ENCODE measurements at places on chromosomes 12 and 14.

DNA sequence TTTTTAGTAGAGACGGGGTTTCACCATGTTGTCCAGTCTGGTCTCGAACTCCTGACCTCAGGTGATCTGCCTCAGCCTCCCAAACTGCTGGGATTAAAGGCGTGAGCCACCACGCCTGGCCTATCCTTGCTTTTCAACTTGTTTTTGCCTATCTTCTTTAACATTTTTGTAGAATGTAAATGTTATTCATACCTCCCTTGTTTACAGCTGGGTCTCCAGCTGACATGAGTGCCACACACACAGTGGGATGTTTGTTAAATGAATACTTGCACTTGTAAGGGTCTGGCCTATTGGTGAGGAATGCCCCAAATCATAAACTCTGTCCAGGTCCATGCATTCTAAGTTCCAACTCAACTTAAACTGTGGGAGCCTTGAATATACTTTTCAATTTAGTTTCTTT is 176.3 kb downstream of the ANO4 start:
- no peak for DNase-seq

DNA sequence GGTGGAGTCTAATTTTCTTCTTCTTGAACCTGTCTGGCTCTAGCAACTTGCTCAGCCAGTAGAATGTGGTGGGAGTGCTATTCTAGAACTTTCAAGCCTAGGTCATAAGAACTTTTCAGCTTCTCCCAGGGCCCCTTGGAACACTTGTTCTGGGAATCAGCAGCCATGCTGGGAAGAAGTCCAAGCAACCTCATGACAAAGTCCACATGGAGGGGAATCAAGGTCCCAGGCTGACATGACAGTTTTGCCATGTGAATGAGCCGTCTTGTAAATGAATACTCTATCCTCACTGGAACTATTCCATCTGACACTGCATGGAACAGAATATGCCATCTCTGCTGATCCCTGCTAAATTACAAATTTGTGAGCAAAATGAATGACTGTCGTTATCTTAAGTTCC is 214.2 kb upstream of the TBX3 start:
- DNase-seq = no peak

DNA sequence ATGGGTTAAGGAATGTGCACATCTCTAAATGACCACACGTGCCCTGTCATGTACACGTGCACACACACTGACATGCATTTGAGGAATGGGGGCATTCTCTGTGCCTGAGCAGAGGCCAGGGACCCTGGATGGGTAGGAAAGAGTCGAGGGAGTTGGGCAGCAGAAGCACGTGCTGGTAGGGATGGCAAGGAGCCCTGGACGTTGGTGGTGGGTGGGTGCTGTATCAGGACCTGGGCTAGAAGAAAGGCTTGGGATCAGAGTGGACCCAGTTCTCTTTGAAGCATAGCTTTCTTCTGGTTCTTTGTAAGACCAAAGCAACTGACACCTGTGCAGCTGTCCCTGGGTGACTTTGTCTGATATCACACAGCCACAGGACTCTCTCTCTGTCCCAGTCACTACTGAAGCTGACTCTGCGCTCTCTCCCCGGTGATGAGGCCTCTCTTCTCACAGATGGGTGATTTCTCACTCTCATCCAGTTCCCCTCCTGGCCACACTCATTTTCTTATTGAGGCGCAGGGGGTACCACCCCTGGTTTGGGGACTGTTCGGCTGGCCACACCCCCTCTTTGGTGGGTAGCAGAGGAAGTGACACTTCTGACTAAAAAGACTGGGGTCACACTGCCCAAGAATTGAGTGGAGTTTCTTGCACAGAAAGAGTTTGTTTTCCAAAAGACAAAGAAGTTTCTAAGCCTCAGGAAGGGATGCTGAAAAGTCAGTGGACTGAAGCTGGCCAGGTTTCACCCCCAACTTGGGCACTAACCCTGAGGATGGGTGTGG is 171.7 kb upstream of the RTL1 start:
- DNase-seq = no peak

GRCh38 chr12:66901138-66901932 is 222.5 kb upstream of the GRIP1 start:
- peak; percentile 27 for DNase-seq

DNA sequence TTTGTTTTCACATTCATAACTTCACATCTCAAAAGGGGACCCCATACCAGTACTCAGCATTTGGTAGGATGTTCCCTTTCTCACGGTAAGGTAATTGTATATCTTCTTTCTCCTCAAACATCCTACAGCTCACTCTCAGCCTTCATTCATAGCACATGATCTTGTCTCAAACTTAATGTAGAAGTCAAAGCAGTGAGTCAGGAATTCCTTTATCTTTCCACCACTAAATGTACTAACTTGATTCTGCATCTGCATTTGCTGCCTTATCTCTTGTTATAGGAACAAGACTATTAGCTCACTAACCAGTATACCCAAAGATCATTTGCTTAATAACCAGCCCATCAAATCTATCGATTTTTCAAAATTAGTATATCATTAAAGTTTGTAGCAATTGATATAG is 22.9 kb downstream of the CPSF2 start:
- no peak for DNase-seq

GRCh38 chr14:28758253-28758884 is 8.2 kb upstream of the FOXG1 start:
- no peak for DNase-seq

DNA sequence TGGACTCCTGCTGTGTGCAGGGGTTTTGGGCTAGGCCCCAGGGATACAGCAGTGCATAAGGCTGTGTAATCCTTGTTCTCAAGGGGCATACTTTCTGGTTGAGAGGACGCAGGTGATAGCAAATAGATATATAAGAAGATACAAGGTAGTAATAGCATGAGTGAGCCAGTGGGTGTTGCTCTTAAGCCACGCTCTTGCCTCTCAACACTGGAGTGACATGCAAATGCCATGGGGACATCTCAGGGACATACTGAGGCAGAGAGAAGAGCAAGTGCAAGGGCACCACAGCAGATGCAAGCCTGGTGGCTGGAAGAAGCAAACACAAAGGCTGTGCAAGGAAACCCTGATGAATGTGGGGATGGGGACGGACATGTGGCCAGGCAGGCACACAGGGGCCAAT is 223.3 kb downstream of the CHST11 start:
- no peak for DNase-seq

GRCh38 chr14:100409003-100409360 is 85.8 kb downstream of the SLC25A47 start:
- DNase-seq = no peak
